Putamen (tissue), 1 donor: ENCODE measurements at places on chromosomes 11 and 22.
A peak's percentile ranks its signal among the peaks of the same experiment; 100 is the strongest.

DNA sequence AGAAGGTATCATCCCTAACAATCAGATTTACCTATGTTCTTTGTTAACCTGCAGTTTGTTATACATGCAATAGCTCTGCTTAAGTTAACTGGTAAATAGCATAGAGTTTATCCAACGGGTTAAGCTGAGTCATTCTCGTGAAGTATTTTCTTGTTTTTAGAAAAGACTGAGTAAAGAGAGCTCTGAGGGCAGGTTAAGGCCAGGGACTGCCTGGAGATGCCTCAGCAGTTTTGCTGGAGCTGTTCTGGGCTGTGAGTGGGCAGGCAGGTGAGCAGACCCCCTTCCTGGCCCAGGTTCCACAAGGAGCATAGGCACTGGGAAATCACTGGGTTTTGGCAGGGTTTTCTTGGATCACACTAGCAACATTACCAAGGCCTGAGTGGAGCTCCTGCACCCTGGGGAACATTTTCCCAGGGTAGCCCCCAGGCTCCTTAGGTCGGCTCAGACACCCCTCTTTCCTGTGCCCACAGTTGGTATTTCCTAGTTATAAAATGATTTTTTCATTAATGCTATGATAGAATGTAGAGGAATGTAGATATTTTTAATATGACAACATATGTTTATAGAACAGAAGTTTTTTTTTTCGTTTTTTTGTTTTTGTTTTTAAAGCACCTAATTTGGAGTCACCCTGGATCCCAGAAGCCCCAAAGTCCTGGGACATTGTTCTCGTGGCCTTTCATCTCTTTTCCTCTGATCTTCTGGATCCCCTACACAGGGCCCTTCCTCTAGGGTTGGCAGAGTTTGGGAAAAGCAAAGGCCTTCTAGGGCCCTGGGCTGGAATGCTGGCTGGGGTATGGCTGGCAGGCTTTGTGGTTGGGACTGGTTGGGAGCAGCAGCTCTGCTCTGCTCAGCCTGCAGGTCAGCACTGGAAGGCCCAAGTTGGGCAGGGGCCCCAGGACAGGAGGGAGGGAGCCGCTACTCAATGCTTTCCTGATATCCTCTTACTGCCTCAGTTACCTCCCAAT is 26.7 kb downstream of the IRAG1 start:
- DNase-seq, result no peak

DNA sequence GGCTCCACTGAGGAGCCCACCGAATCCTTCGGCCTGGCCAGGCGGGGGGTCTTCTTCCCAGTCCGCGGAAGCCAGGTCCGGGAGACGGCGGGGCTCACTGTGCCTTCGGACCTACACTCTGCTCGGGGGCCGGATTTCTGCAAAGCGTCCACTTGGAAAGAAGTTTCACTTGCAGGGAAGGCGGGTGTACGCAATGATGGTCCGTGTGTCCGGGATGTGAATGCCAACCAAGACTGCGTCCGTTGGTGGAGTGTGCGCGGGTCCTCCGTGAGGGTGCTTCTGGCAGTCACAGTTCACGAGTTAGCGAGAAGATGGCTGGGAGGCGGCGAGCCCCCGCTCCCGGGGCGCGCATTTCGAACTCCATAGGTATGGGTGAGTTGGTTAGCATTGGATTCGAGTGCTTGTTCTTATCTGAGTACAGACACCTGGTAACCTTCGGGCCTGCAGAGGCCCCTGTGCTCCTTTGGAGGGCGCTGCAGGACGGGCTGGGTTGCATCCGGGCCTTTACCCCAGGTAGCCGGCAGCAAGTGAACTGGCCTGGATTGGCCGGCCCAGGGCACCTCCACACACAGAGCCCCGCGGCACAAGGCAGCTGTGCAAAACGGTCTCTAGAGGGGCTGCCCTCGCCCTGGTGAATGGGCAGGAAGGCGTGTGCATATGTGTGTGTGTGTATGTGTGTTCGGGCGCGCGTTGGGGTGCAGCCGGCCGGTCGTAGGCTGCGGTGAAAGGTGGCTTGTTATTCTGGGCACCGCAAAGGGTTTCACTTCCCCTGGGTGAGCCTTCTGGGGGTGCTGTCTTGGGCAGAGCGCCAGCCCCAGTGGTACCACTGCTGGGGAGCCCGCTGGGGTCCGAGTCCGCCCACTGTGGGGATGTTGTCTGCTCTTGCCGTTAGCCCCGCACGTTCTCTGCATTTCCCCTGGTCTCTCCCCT is 13.3 kb upstream of the CYP2R1 start:
- DNase-seq, result no peak

GRCh38 chr11:733072-733471 is 14.2 kb upstream of the TALDO1 start:
- DNase-seq, result no peak

GRCh38 chr11:86801364-86801763 is 1.0 kb downstream of the PRSS23 start:
- no peak for DNase-seq

DNA sequence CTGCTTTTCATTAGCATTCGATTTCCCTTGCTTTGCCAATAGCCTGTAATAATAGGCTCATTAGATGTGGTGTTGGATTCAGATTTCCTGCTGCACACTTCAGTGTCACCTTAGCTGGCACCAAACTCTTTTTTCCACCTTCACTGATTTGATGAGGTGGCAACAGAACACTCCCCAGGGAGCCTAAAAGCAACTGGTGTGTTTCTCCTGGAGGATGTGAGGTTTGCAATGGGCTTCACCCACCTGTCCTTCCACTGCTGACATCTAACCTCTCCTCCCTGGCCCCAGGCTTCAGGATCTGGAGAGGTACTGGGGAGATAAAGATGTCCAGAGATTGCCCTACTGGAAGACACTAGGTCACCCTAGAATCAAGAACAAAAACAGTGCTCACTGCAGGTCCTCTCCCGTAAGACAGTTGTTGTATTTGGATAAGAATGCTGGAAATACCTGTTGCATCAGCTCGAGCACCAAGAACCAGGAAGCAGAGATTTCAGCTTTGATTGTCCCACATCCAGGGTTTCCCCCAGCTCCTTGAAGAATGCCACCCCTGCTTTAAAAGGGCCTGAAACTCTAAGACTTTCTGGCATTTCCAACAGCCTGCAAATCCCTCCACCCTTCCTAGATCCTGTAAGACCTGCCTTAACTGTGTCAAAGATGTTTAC is 96.9 kb downstream of the SLC1A2 start:
- DNase-seq, result no peak

- no peak for DNase-seq
Observed at GRCh38 chr22:46113910-46114517, 36.3 kb upstream of the PPARA start.

DNA sequence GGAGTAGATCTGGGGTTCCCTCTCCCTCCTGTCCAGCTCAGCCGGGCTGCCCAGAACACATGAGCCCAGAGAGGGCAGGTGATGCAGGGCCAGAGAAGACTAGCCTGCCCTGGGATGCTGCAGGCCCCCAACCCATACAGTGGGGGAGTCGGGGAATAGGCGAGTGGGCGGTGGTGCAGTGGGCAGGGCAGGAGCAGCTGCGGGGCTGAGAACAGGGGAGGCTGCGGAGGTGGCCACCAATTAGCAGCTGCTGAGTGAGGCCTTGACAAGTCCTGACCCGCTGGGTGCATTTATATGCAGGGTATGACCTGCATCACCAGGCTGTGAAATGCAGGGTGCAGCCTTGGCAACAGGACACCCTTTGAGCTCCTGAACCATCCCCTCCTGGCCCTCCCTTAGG is 43.1 kb downstream of the NFAM1 start:
- no peak for DNase-seq

DNA sequence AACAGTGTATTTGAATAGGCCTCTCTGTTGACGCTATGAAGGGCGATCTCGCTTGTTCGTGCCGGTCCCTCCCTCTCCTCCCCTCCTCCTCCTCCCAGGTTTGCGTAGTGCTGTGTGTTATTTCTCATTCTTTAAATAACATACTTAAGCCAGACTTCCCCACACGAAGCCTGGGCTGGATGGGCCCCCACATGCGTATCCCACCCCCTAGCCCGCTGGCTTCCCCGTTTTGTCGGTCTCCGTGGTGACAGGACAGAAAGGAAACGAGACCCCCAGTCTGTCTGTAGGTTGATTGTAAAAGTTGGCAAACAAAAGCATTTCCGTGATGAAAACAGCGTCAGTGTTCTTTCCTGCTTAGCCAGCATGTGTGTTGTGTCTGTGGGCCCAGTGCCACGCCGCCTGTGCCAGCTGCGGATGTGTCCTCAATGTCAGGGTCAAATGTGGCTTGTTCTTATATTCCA is 27.3 kb downstream of the FAM118A start:
- peak; percentile 63 for DNase-seq

DNA sequence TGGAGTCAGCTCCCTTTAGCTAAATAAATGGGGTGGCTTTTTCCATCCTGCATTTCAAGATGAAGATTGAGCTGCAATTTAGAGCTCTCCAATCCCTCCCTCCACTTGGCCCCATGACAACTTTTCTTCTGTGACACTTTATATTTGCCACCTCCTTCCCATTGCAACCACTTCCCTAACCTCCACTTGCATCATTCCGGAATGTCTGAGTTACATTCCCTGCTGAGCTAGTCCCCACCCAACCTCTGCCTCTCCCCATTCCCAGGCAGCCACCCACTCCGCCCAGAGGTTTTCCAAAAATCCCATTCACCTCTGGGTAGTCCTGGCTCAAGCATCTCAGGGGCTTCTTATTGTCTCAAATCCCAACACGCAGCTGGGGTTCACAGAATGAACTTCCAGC is 24.7 kb downstream of the PC start:
- no peak for DNase-seq

- DNase-seq, result no peak
Observed at GRCh38 chr11:130514316-130514715, 65.9 kb downstream of the ADAMTS15 start.

DNA sequence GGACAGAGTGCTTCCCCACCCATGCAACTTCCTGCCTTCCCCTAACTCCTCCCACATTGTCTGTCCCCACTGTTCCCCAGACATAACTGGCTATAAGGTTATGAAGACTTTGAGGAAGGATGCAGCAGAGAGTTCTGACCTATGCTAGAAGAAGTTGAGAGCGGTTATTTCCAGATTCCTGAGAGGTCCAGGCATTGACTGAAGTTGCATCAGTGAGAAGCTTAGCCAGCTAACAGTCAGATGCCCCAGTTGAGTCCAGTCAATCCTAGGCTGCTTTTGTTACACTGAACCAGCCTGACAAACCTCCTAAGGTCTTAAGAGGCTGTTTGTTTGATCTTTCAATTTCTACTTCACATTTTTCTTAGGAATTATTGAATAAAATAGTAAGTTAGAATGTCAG is 937.9 kb upstream of the CCDC90B start:
- no peak for DNase-seq

- DNase-seq, result no peak
Observed at GRCh38 chr11:13137844-13138301, 128.8 kb downstream of the RASSF10 start.

DNA sequence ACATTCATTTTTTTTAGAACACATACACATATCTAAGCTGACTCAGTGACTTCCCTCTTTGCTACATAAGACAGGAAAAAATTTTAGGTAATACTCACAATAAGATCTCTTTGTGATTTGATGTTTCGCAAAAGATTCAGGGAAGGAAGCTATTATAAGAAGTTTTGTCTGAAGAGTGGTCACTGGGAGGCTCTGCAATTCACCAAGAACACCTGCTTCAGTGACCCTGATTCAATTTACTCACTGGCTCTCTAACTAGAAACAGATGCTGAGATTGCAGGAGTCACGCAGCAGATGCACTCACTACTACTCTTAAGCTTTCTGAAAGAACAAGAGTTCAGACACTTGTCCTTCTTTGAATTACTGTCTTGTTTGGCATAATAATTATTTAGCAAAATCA is 193.6 kb upstream of the DDI1 start:
- DNase-seq, result no peak

GRCh38 chr11:20042811-20043341 is 117.4 kb downstream of the DBX1 start:
- peak; percentile 15 for DNase-seq

- DNase-seq, result no peak
Observed at GRCh38 chr11:95568281-95568680, 221.3 kb downstream of the FAM76B start.

- DNase-seq, result no peak
Observed at GRCh38 chr22:36783743-36784142, 7.8 kb upstream of the IFT27 start.

DNA sequence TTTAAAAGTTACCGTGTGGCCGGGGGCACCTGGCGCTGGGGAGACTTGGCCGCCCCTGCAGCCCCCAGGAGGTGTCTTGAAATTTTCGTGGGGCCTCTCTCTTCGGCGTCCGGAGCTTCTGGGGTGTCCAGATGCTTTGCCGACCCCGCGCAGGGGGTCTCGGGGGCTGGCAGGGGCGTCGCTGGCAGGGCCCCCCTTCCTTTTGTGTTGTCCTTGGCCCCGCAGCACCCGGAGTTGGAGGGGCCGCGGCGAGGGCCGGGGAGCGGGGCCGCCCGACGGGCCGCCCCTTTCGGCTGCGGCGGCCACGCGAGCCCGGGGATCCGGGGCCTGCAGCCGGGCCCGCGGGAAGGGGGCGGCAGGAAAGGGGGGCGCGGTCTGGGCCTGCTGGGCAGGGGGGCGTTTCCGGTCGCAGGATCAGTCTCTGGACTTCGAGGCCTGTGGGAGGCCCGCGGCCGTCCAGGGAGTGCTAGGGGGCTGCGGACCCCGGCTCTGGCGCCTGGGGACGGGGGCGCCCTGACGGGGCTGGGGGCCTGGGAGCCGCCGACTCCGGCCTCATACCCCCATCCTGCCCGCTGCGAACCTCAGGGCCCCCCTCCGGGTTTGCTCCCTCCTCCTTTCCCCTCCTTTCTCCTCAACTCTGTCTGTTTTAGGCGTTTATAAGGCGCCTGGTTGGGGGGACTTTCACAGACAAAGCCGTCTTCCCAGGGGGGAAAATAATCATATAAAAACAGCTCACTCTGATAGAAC is 869 bp downstream of the ZC3H7B start:
- DNase-seq, result no peak

DNA sequence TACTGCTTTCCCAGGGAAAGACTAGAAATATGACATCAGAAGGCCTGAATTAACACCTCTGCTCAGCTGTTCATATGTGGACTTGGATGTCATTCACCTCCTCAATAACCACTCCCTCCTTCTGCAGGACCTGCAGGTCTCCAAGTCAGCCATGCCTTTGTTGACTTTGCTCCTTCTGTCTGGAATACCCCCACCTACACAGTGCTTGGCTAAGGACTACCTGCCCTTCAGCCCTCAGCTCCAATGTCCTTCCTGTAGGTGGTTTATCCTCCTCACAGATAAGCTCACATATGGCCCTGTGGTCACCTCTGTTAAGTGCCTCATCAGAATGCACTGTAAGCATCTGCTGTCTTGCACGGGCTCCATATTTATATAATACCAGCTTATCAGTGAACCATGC is 26.4 kb upstream of the FAT3 start:
- no peak for DNase-seq

DNA sequence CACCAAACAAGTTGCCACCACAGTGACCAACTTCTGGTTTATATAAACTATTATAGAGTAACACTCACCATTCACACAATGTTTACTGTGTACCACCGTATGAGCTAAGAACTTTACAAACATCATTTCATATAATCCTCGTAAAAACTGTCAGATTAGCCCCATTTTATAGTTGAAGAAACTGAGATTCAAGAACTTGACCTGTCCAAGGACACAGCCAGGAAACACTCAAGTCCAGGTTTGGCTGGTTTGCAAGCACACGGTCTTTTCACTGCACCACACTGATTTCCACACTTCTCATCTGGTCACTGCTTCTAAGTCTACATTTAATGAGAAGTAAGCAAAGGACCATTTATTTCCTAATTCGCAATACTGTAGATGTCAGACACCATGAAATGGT is 3.7 kb downstream of the MORC2 start:
- no peak for DNase-seq
